ENCODE measurements at places on chromosomes 4 and X. TPM values are rescaled to one million over a fixed set of nuclear protein-coding genes. Genes with fewer than 3 reads are reported as not detected.

The HERC5 gene
- total RNA-seq: 2.6 TPM

The ARMCX2 gene
- 34.5 TPM for total RNA-seq

The CXorf65 gene
- not detected for total RNA-seq

The ZDHHC15 gene
- 3.1 TPM for total RNA-seq

The RAB9B gene
- total RNA-seq: 29.3 TPM

The COX7B2 gene
- not detected for total RNA-seq

The LIN54 gene
- total RNA-seq: 6.2 TPM

- H3K4me3 ChIP-seq: no peak overlapping the region
- no peak for DNase-seq
- H3K4me1 ChIP-seq: peaks cover 60% of the 10 kb centered on the region
- no peaks in the 10 kb centered on the region for H3K36me3 ChIP-seq
- no peak overlapping the region for H3K27ac ChIP-seq
These were observed 5.3 kb downstream of the FBXW7 start for GRCh38 chr4:152530600-152530999.

DNA sequence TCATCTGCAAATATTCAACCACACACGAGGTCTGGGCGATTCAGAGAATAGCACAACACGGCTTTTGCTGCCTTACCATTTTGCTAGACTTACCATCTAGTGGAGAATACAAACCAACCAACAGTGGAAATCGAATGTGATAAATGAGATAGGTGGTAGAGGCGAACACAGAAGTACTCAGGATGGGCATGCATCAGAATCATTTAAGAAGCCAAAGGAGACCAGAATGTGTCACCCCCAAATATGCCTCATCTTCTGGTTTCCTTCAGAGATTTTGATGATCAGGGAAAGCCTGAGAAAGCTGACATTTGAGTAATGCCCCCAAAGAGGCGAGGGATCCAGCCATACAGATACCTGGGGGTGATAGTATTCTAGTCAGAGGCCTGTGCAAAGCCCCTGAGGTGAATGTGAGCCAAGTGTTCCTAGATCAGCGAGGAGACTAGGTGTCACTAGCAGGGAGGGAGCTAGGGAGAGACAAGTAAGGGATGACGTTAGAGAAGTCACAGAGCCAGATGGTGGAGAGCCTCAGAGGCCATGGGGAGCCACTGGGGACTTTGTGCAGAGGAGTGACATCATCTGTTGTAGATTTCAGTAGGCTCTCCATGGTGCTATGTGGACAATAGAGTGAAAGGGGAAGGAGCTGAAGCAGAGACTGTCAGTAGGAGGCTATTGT lies 1.7 kb downstream of the MTMR1 start:
- no peaks in the 10 kb centered on the region for H3K27me3 ChIP-seq
- H3K36me3 ChIP-seq: no peaks in the 10 kb centered on the region
- peak overlapping the region; percentile 82 for H3K27ac ChIP-seq
- DNase-seq: no peak
- no peaks in the 10 kb centered on the region for H3K4me1 ChIP-seq

- no peaks in the 10 kb centered on the region for H3K27me3 ChIP-seq
- H3K4me1 ChIP-seq: no peaks in the 10 kb centered on the region
- no peaks in the 10 kb centered on the region for H3K36me3 ChIP-seq
- H3K27ac ChIP-seq: no peak overlapping the region
- no peak overlapping the region for H3K4me3 ChIP-seq
These were observed 80.7 kb upstream of the PRPS1 start for GRCh38 chrX:107547621-107548020.

GRCh38 chr4:11631416-11631815 lies 202.7 kb upstream of the HS3ST1 start:
- DNase-seq: no peak
- H3K36me3 ChIP-seq: no peaks in the 10 kb centered on the region
- no peak overlapping the region for H3K4me3 ChIP-seq
- H3K27me3 ChIP-seq: no peaks in the 10 kb centered on the region
- no peak overlapping the region for H3K27ac ChIP-seq
- no peaks in the 10 kb centered on the region for H3K4me1 ChIP-seq

- no peaks in the 10 kb centered on the region for H3K27me3 ChIP-seq
- H3K4me1 ChIP-seq: no peaks in the 10 kb centered on the region
- no peak for DNase-seq
These were observed 18.0 kb downstream of the MBNL3 start for GRCh38 chrX:132470831-132471230.

GRCh38 chrX:109600237-109600651 lies 24.7 kb downstream of the KCNE5 start:
- H3K4me1 ChIP-seq: no peaks in the 10 kb centered on the region
- H3K27me3 ChIP-seq: peaks cover 12% of the 10 kb centered on the region
- peak; percentile 18 for DNase-seq
- no peak overlapping the region for H3K27ac ChIP-seq

DNA sequence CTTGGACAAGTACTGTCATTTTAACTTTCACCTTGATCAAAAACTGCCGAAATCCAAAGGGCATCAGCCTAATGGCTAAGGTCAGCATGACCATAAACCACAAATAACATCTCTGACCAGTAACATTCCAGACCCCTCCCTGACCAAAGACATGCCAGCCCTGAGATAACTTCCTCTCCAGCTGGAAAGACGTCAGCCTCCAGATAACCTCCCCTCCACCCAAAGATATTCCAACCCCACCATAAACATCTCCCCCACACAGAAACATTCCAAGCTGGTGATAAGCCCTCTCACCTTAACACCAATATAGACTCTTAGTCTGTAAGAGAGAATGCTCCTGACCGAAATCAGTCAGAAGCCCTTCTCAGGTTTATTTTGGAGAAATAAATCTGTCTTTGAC lies 7.4 kb downstream of the PPP1R2C start:
- no peaks in the 10 kb centered on the region for H3K36me3 ChIP-seq
- no peak overlapping the region for H3K4me3 ChIP-seq
- H3K27me3 ChIP-seq: no peaks in the 10 kb centered on the region
- H3K27ac ChIP-seq: no peak overlapping the region
- no peak for DNase-seq

- H3K27ac ChIP-seq: no peak overlapping the region
- no peaks in the 10 kb centered on the region for H3K4me1 ChIP-seq
- DNase-seq: no peak
- no peaks in the 10 kb centered on the region for H3K36me3 ChIP-seq
These were observed 45.4 kb downstream of the INTS12 start for GRCh38 chr4:105662935-105663675.

DNA sequence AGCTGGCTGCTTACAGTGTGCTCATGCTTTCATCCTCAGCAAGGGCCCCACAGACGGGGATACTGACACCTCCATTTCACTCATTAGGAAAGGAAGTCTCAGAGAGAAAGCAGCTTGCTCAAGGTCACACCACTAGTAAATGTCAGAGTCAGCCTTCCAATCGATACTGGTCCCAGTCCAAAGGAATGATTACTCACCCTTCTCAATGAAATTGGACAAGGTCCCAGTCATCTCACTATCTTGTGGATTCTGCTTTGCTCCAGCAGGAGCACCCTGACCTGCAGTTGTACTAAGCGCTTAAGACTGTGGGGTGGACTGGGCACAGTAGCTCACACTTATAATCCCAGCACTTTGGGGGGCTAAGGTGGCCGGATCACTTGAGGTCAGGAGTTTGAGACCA lies 132.2 kb upstream of the SLC34A2 start:
- no peak overlapping the region for H3K27ac ChIP-seq
- no peak for DNase-seq
- H3K36me3 ChIP-seq: no peaks in the 10 kb centered on the region
- no peak overlapping the region for H3K4me3 ChIP-seq
- peaks cover 22% of the 10 kb centered on the region for H3K27me3 ChIP-seq
- no peaks in the 10 kb centered on the region for H3K4me1 ChIP-seq

DNA sequence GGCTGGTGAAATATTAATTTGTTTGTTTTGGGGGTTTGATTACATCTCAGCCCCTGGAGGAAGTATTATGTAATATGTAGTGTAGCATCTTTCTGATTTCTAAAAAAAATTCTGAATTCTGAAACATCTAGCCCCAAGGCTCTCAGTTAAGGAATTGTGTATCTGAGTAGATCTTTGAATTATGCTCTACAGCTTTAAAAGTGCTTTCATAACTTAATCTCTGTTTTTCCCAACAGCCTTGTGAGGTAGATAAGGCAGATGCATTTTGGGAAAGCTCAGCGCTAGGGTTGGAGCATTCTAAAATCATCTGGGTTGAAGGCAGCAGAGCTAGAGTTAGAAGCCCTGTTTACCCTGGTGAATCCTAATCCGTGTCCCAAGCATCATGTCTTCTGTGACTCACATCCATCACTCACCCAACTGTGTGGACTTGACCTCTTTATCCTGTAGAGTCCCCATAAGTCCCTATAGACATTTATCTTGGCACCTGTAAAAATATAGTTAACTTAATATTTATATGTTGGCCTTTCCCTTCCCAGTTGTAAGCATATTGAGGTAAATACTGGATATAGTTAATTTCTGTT lies 49.8 kb downstream of the FNIP2 start:
- H3K36me3 ChIP-seq: no peaks in the 10 kb centered on the region
- peaks cover 84% of the 10 kb centered on the region for H3K4me1 ChIP-seq
- peak overlapping the region; percentile 43 for H3K27ac ChIP-seq

- H3K36me3 ChIP-seq: no peaks in the 10 kb centered on the region
- H3K27me3 ChIP-seq: no peaks in the 10 kb centered on the region
- H3K4me1 ChIP-seq: no peaks in the 10 kb centered on the region
- no peak for DNase-seq
These were observed 130.5 kb upstream of the MXRA5 start for GRCh38 chrX:3476973-3477372.

DNA sequence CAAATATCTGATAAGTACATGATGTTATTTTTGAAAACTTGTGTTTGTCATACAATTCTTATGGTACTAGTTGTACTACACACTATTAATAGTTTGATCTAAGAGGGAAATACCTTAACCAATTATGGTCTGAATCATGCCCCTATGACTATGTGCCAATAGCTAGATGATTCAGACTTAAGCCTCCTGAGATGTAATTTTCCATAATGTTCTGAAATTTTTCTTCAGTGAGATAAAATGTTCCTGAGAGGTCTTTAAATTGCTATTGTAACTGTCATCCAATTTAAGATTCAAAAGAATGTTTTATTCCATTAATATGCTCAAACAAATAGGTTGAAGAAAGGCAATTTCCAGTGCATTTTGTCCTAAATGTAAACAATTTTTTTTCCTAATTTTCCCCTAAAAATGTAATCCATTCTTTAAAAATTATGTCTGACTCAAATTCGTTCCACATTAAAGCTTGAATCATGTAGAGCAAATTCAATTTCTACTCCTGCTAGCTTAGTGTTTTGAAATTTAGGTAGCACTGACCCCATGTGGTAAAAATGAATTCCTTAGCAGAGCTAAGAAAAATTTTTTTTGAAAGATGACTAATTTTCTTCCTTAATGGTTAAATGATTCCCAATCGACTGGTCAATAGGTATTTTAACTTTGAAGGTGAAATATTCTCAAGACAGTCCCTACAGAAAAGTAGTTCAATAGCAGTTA lies 49.1 kb downstream of the APOOL start:
- no peak overlapping the region for H3K4me3 ChIP-seq
- no peak overlapping the region for H3K27ac ChIP-seq
- no peaks in the 10 kb centered on the region for H3K27me3 ChIP-seq

DNA sequence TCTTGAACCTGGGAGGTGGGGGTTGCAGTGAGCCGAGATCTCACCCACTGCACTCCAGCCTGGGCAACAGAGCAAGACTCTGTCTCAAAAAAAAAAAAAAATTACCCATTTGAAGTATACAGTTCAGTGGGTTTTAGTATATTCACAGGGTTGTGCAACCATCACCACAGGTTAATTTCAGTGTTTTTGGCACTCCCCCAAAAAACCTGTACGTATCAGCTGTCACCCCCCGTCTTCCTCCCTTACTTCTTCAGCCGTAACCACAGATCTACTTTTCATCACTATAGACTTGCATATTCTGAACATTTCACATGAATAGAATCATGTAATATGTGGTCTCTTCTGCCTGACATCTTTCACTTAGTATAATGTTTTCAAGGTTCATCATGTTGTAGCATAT lies 11.7 kb upstream of the PTTG2 start:
- DNase-seq: no peak
- H3K4me3 ChIP-seq: no peak overlapping the region
- no peaks in the 10 kb centered on the region for H3K36me3 ChIP-seq
- no peak overlapping the region for H3K27ac ChIP-seq

DNA sequence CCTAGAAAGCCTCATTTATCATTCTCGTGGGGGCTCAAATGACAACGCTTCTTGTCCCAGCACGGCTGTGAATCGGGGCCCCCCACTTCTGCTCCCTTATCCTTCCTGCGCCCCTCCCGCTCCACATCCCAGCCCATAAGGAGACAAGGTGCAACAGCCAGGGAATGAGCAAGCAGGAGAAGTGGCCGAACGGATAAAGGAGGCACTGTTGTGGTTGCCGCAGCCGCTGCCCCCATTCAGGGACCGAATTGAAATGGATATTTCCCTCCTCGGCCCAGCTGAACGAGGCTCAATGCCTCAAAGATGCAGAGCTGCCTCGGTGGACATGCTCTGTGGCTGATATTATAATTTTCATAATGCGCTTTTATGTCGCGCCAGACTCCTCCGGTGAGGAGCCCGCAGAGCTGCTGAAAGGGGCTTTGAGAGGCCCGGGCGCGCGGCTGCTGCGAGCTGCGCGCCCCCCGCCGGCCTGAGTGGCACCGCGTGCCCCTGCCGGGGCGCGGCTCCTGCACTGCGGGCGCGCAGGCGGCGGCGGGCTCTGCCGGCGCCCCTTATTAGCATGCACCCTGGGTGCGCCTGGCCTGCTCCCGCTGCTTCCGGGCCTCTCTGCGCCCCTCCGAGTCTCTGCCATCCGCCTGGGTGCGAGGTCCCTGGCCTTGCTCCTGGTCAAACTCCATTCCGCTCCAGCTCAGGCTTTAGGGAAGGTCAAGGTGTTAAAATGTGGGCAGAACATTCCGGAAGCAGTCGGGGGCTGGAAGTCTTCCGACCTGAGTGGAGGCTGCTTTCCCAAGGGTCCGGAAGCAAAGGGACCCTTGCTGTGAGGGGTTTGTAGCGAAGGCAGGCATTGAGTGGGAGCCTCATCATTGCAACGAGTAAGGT lies 68.2 kb upstream of the TMEM33 start:
- DNase-seq: no peak
- H3K36me3 ChIP-seq: no peaks in the 10 kb centered on the region
- peak overlapping the region; percentile 18 for H3K4me3 ChIP-seq
- H3K4me1 ChIP-seq: peaks cover 23% of the 10 kb centered on the region
- peaks cover 98% of the 10 kb centered on the region for H3K27me3 ChIP-seq

GRCh38 chr4:76090241-76090691 lies 15.8 kb downstream of the ART3 start:
- H3K27me3 ChIP-seq: no peaks in the 10 kb centered on the region
- no peaks in the 10 kb centered on the region for H3K36me3 ChIP-seq
- no peak overlapping the region for H3K4me3 ChIP-seq
- H3K27ac ChIP-seq: peak overlapping the region; percentile 39
- peaks cover 48% of the 10 kb centered on the region for H3K4me1 ChIP-seq

- H3K36me3 ChIP-seq: no peaks in the 10 kb centered on the region
- peak; percentile 42 for DNase-seq
- H3K27ac ChIP-seq: peak overlapping the region; percentile 97
- H3K27me3 ChIP-seq: no peaks in the 10 kb centered on the region
These were observed 10.6 kb upstream of the BCOR start for GRCh38 chrX:40108162-40108958.

- H3K4me3 ChIP-seq: no peak overlapping the region
- DNase-seq: no peak
- H3K27ac ChIP-seq: no peak overlapping the region
- H3K27me3 ChIP-seq: no peaks in the 10 kb centered on the region
- peaks cover 7% of the 10 kb centered on the region for H3K4me1 ChIP-seq
These were observed 18.3 kb downstream of the CD99L2 start for GRCh38 chrX:150879855-150880807.
